H54 (cell line): ENCODE measurements at places on chromosomes 7 and 10.

GRCh38 chr10:8072211-8072610 lies 17.7 kb downstream of the GATA3 start:
- no peak for DNase-seq

GRCh38 chr7:132646052-132646451 lies 69.8 kb upstream of the PLXNA4 start:
- DNase-seq: no peak

DNA sequence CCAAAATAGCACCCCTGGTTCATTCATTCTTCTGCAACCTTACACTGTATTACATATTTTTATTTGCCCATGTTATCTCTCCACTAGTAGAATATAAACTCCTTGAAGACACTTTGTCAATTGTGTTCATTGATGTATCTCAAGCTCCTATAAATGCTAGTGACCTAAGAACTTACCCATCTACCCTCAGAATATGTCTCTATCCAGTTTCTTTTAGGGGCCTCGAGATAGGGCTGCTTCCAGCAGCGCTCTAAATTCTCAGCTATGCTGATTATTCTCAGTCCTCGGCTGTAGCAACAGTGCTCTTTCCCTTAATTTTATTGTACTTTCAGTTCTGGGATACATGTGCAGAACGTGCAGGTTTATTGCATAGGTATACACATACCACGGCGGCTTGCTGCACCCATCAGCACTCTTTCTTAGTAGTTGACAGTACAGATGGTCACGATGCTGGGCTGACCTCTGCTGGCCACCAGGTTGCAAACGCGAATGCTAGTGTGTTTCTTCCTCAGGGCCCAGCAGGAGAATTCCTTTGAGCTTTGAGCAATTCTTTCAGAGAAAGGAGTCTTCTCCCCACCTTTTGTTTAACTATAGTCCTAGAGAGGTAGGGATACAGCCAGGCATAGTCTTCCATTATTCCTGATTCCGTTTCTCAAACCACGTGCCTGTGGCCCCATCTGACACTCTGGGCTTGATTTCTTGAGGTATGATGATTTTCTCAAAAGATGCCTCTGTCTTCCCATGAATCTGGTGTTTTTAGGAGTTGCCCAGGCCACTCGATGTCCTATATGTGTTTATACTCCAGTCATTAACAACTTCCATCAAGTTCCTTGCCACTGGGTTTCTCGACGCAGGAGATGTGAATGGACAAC lies 49.1 kb upstream of the CDC14C start:
- peak; percentile 8 for DNase-seq

GRCh38 chr10:75685187-75685586 lies 253.8 kb downstream of the LRMDA start:
- no peak for DNase-seq
